Activated T-cell treated with anti-CD3 and anti-CD28 coated beads, Interleukin-2, amount 50 U/mL, for 4 hours (primary cell): ENCODE measurements at places on chromosomes 3 and 15. TPM values are rescaled to one million over a fixed set of nuclear protein-coding genes. Genes with fewer than 3 reads are reported as not detected.

Gene CLDN18
- total RNA-seq: 0.13 TPM

Gene SI
- total RNA-seq: not detected

- no peak for DNase-seq
These were observed 241.8 kb upstream of the NR2F2 start for GRCh38 chr15:96088650-96089049.

DNA sequence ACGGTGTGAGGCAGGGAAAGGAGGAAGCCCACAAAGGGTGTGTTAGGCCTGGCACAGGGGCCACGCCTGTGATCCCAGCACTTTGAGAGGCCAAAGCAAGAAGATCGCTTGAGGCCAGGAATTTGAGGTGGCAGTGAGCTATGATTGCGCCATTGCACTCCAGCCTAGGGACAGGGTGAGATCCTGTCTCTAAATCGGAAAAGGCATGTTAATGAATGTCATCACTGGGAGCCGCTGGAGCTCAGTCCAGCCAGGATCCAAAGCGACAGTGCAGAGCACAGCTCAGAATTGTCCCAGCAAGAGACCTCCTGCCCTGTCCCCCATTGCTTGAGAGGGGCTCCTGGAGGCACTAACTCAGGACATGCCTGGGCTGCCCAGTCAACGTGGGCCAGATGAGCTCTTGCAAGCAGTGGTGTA is 15.0 kb upstream of the FBLN2 start:
- no peak for DNase-seq

DNA sequence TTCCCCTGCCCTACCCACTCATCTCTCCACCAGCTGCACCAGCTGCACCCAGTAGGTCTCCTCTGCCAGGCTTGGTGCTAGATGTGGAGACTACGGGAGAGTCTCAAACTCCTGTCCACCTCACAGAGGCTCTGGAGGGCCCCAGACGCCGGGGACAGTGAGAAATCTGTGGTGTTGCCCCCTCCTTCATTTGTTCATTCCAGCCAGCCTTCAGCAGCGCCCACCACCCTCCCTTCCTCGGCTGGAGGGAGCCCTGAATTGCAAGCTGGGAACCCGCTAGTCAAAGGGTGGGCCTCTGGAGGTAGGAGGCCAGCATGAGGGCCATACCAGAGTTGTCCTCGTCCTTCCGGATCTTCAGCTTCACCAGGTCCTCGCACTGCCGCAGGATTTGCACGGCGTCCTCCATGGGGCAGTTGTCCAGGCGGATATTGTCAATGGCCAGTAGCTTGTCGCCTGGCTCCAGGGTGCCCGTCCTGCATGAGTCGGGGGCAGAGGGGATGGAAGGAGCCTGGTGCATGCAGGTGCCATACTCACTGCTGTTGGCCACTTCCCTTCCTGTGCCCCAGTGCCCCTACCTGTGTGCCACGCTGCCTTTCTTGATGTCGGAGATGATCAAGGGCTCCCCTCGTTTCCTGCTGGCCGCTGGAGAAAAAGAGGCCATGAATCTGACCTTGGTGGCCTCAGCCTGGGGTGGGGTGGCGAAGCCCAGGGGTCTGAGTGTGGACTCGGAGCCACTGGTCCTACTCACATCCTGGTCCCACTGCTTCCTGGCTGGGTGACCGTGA is 29.1 kb downstream of the GRIP2 start:
- DNase-seq: no peak
